ENCODE measurements at places on chromosomes 12 and 14. TPM values are rescaled to one million over a fixed set of nuclear protein-coding genes. Genes with fewer than 3 reads are reported as not detected.
A peak's percentile ranks its signal among the peaks of the same experiment; 100 is the strongest.

DNA sequence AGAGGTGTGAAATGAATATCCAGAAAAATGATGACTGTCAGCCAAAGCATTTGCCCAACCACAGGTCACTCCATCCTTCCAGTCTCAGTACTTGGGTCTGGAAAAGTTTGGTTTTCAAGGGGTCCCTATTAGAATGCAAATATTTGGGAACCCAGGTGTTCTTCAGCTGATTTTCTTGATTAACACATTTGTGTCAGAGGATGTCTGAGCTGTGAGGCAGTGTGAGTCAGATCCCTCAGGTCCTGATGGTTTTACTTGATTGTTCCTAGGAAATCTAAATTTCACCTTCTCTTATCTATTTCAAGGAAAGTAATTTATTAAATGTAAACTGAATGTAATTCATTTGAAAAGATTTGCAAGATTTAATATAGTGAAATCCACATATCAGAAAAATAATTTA is 71.5 kb downstream of the SSPN start:
- H3K36me3 ChIP-seq, result no peaks in the 10 kb centered on the region
- no peak overlapping the region for H3K27ac ChIP-seq
- no peaks in the 10 kb centered on the region for H3K27me3 ChIP-seq
- H3K4me3 ChIP-seq, result no peak overlapping the region

DNA sequence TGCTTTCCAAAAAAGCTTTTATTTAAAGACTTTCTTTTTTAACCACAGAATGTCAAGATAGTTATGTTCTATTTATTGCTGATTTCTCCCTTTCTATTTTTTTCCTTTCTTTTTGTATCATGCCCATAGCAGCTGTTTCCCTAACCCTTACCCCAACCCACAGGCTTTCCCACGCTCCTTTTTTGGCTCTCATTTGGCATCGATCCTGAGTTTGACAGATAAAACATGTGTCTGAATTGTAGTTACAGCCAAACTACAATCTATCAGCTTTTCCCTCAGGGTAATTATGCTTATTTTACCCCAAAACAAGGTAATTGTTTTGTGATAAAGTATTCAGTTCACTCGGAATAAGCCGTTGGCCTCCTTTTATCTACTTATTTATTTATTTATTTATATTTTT is 46.7 kb downstream of the PDE3A start:
- peak overlapping the region; percentile 67 for H3K27ac ChIP-seq
- H3K27me3 ChIP-seq, result no peaks in the 10 kb centered on the region
- DNase-seq, result no peak
- H3K36me3 ChIP-seq, result no peaks in the 10 kb centered on the region
- peak overlapping the region; percentile 17 for H3K4me3 ChIP-seq

GRCh38 chr14:58830121-58830520 is 192.4 kb downstream of the DACT1 start:
- no peaks in the 10 kb centered on the region for H3K27me3 ChIP-seq
- H3K27ac ChIP-seq, result no peak overlapping the region
- H3K4me1 ChIP-seq, result no peaks in the 10 kb centered on the region
- H3K36me3 ChIP-seq, result no peaks in the 10 kb centered on the region

Gene MAP1LC3B2
- 1.0 TPM for total RNA-seq

DNA sequence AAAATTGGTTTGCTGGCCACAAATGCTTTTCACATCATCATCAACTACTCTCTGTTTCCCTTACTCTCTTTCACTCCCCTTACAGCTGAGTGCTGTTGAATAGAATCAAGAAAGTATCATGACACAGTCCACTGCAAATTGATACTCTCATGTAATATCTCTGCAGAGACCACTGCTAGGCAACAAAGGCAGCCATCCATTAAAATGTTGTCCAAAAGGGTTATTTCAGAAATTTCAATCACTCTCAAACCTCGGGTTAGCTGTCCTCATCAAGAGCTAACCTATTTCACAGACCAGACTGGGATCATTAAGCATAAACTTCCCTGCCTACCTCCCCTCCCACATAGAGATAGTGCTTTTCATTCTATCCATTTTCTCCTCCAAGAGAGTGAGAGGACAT is 186.7 kb downstream of the PLCZ1 start:
- no peak for DNase-seq
- no peak overlapping the region for H3K4me3 ChIP-seq
- no peaks in the 10 kb centered on the region for H3K36me3 ChIP-seq
- H3K27ac ChIP-seq, result no peak overlapping the region
